Stimulated activated CD4-positive, alpha-beta T cell treated with anti-CD3 and anti-CD28 coated beads, TNF-alpha, amount 100 ng/mL, for 1 hour (primary cell): ENCODE measurements at places on chromosomes 1 and 21.

DNA sequence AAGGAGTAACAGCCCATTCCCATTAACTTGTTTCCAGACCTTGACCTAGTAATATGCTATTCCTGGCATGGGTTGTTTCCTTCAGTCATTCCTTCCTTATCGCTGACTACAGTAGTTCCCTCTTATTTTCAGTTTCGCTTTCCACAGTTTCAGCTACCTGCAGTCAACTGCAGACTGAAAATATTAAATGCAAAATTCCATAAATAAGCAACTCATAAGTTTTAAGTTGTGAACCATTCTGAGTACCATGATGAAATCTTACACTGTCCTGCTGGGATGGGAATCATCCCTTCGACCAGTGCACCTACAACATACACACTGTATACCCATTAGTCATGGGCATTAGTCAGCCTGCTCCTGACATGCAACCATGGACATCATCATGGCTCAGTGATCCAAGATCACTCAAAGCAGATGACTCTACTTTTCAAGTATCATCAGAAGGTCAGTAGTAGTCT lies 66.7 kb downstream of the CCDC30 start:
- DNase-seq, result no peak

- no peak for DNase-seq
Measured at GRCh38 chr1:71106658-71107322, 26.0 kb upstream of the ZRANB2 start.

GRCh38 chr1:111199329-111199728 lies 1.1 kb downstream of the DENND2D start:
- DNase-seq, result no peak

- DNase-seq, result no peak
Measured at GRCh38 chr21:45818276-45818903, 163.2 kb upstream of the COL6A1 start.

DNA sequence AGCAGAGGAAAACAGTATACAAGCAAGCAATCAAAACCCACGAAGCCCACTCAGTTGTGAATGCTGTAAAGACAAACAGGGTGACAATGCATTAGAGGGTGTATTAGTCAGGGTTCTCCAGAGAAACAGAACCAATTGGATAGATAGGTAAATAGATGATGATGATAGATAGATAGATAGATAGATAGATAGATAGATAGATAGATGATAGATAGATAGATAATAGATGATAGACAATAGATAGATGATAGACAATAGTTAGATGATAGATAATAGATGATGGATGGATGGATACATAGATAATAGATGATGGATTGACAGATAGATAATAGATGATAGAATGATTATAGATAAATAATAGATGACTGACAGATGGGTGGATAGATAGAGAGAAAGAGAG lies 48.3 kb downstream of the LRRC38 start:
- no peak for DNase-seq
